ENCODE measurements at places on chromosomes 3 and 15. TPM values are rescaled to one million over a fixed set of nuclear protein-coding genes. Genes with fewer than 3 reads are reported as not detected.

Gene CAPN3
- total RNA-seq = 5.5 TPM

Gene CPLX3
- total RNA-seq = 0.72 TPM

Gene STRIT1
- not detected for total RNA-seq

Gene FAM162A
- total RNA-seq = 47.4 TPM

Gene ECE2
- total RNA-seq = not detected

Gene ALDH1L1
- total RNA-seq = 3.6 TPM

Gene PRSS50
- total RNA-seq = not detected

Gene GOLGA6A
- total RNA-seq = 2.6 TPM

Gene SHC4
- 4.8 TPM for total RNA-seq
